Skin of body (tissue), 3 donors: ENCODE measurements at places on chromosomes 2 and 18.

DNA sequence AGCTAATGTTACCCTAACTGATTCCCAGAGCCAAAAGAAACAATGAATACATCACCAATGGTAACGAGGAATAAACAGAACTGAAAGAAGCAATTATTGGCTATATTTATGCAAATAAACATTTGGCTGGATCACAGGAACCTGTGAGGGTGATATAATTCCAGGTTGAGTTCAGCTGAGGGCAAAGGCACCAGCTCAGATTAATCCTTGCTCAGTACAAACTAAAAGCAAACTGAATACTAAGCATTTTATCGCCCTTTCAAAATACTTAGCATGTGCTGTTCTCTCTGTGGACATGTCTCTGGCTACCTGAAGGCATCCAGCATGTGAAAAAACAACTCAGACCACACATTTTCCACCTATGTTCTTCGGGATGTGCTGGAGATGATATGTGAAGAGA lies 791.7 kb downstream of the METTL4 start:
- no peak for DNase-seq

- DNase-seq, result no peak
Observed at GRCh38 chr2:101007415-101008345, 5.6 kb downstream of the RPL31 start.

DNA sequence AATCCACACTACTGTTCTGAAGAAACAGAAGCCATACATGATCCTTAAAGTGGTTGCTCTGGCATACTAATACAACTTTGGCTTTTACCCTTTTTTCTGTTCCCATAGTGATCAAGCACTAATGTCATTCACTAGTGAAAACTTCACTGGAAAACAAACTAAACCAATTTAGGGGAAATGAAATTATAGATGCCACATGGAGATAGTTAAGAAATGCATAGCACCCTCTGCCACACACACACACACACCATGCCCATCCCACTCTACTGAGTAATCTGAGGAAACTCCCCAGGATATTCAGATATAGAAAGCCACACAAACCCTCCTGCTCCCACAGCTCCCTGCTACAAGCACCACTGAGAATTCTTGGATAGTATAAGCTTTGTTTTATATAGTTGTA lies 39.1 kb downstream of the SLC3A1 start:
- no peak for DNase-seq

GRCh38 chr2:168961450-168962229 lies 60.5 kb downstream of the G6PC2 start:
- peak; percentile 54 for DNase-seq

- DNase-seq, result no peak
Observed at GRCh38 chr2:38155-38554, 8.2 kb downstream of the FAM110C start.

DNA sequence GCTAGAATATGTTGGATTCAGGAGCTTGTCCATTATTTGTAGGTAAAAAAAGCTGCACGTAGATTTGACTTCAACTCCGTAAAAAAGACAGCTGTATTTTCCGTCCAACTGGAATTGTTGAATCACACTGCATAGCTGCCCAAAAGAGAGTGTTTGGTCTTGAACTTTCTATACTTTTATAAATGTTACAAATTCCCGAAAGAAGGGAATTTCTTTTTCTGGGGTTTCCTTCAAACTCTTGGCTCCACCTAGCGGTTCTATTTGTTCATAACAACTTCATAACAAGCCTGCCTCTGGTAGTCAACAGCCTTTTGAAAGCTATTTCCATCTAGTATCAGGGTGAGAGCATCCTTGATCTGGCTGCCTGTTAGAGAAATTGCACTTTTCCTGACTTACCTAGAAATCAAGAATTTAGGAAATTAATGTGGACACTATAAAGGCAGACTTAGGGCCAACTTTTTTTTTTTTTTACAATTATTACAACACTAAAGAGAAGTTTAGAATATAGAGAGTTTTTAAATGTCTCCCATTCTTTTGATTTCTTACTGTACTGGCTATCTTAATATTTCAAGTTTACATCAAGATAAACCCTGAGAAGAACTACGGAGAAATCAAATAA lies 48.1 kb downstream of the TMEM185B start:
- DNase-seq, result peak; percentile 28

DNA sequence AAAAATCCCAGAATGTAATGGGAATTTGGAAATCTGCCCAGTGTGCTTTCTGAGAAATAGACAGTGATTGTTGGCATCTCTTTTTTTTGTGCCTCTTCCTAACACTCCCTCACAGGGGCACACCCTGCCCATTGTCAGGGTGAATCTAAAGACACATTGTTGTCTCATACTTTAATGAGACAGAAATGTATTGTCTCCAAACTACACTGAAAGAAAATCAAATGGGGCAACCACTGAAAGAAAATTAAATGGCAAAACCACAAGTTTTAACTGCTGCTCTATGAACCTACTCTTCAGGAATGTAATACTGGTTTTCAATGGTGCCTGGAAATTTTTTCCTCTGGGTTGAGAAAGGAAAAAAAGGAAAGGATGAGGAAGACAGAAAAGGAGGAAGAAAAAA lies 43.2 kb upstream of the GLS start:
- DNase-seq, result no peak

DNA sequence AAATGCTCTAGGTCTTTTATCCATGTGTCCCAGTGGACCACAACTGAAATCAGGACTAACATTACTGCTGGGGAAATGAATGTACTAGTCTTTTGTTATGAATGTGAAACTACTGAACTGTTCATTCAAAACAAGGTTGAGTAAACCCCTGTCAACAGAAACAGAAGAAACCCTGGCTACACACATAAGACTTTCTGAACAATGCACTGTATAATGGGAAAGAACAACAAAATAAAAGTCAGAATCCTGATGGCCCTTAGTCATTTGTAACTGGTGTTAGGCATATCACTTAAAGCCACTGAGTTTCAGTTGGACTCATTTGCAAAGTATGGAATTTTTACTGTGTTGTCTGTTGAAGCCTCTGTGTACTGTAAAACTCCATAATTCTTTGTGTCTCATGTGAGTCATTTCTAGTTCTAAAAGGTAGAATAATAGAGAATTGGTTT lies 77.0 kb upstream of the UBXN4 start:
- no peak for DNase-seq

DNA sequence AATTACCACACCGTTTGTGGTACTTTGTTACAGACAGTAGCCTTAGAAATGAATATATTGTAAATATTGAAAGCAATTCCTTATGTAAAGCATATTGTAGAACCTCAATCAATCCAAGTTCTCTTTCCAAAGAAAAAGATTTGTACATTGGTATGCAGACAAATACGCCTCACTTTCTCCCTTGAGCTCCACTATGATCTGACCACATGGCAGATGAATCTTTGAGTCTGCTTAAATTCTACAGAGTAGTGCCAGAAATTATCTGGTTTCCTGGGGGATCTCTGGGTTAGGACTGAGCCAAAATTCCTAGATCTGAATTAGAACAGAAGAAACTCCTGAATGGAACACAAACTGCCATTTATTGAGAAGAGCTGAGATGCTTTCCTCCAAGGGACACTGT lies 99.0 kb downstream of the CPO start:
- DNase-seq, result peak; percentile 86

DNA sequence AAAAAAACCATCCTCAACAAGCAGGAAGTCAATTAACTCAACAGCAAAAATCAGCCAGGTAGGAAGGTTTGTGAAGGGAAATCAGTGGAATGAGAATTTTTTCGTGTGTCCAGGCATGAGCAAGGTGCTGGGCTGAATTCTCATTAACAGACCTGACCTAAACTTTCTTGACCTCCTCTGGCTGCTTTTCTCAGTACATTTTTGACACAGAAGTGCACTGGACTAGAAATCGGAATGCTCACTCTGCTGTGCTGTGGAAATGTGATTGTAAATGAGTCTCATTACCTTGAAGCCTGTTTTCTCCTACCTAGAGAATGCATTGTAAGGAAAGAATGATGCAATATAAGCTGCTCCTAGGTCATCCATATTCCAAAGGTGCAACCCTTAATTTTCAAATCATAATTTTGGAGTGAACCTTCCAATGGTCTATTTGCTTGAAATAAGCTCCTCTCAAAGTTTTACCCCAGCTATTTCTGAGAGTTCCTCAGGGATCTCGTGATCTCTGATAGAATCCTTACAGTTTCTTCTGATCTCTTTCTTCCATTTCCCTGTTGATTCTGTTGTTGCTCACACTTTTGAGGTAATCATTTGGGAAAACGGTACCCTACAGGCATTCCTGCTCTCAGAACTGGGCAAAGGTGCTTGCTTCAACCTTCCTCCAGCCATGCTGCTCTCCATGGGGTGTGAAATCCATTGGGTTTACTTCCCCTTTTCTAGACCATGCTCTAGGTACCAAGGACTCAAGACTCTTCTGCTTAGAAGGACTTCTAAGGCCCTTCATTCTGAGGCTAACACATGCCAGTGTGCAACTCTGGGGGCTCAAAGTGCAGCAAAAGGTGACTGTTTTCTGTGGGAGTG lies 104.9 kb upstream of the ITPRID2 start:
- DNase-seq, result no peak

- no peak for DNase-seq
Observed at GRCh38 chr18:8031496-8031895, 464.4 kb downstream of the PTPRM start.

DNA sequence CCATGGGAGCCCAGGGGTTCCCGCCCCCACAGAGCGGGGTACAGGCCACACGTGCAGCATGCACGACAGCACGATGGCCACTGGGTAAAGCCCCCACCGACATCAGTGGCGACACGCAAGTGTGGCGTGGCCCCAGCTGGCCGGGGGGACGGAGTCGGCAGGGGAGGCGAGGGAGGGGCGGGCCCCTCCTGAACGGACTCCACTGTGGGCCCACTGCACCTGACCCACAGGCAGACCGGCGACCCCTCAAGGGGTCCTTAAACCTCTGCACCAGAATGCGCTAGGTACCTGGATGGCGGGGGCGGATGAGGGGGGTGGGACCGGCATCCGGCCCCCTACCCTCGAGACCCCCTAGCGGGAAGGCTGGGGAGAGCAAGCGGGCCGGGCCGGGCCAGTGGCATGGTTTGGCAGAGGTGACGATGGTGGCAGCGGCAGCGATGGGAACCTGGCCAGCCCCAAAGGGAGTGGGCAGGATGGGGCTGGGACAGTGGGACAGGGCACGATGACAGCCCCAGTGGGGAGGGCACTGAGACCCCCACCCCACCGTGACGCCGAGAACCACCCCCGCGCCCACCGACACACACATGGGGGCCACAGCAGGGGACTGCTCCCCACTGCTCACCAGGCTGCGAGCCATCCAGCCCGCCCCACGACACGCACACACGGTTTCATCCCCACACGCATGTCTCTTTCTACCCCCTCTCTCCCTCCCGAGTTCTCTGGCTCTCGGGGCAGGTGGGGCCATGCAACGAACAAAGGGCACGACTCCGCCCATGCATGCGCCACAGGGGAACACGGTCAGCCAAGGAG lies 91.9 kb upstream of the ANKRD30BL start:
- no peak for DNase-seq

GRCh38 chr2:136342138-136342537 lies 224.2 kb upstream of the CXCR4 start:
- DNase-seq, result peak; percentile 46

DNA sequence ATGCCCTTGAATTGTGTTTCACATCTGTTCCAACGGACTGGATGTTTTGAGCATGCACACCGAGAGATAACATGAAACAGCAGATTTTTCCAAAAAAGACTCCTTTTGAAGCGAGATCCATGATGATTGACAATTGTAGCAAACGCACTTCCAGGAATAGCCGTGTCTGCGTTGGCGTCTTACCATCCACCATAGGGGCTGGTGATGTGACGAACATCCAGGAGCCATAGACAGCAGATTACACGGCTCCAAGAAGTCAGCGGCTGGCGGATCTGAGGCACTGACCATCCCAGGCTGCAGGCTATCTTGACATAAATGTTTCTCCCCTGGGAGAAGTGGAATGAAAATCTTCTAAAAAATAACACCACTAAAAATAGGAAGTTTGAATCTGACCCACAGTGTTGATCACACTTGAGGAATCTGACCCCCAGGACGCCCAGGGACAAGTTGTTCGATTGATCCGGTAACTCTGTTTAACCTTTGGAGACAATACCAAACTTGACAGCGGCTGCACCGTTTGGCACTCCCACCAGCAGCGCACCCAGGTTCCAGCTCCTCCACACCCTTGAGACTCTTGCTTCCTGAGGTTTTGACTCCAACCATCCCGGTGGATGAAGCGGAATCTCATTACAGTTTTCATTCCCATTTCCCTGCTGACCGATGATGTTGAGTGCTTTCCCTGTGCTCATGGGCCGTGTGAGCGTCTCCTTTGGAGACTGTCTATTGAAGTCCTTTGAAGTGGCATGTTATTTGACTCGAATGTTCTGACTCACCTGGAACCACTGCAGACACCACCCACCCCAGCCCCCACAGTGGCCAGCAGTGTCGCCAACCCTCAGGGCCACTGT lies 140.0 kb upstream of the GPC1 start:
- no peak for DNase-seq

DNA sequence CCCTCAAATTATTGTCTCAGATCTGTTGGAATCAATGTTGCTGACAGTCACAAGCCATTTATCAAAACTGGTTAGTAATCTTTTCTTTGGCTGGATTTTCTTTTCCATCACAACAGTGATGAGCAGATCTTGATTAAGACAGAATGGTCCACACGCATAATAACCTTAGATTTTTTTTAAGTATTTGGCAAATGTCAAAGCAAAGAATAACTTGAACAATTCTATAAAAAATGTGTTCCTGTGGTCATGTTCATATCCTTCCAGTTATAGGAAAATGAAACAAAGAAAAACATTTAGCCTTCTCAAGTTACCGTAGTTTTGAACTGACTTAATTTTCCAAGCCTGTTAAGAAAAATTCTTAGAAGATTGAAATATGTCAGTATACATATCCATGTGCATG lies 659.9 kb upstream of the ID2 start:
- peak; percentile 93 for DNase-seq

DNA sequence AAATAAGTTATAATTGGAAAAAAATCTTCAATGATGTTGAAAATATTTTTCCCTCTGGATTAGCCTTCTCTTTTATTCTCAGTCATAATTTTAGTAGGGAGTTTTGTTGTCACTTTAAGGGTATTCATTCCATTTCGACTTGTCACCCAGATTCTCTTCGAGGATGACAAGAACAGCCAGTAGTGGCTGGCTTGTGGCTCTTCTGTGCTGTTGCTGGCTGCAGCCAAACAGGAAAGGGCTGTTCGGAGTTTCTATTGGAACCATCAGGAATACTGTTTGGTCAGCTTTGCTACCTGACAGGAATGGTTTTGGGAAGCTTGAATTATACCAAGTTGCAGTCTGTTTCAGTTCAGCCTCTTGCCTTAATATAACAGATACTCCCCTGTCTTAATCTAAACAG lies 41.6 kb downstream of the MGAT5 start:
- no peak for DNase-seq

- DNase-seq, result no peak
Observed at GRCh38 chr2:40415391-40415790, 36.5 kb downstream of the SLC8A1 start.

DNA sequence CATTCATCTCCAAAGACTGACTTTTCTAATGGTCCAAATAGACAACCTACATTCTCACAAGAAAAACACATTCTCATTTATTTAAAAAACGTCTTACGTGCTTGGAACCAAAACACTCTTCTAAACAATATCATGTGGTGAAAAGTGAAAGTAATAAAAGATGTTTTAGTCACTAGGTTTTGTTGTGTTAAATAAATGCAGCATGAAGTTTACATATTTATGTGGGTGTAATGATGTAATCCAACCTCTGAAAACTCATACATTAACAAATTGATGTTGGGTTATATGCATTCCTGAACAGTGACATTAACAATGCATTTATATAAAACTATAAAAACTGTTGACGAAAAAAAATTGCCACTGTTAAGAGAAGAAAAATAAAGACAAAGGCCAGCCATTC lies 55.1 kb upstream of the ACVR2A start:
- DNase-seq, result peak; percentile 63
